ENCODE measurements at places on chromosomes 5 and 9. TPM values are rescaled to one million over a fixed set of nuclear protein-coding genes. Genes with fewer than 3 reads are reported as not detected.

- no peak for DNase-seq
- H3K36me3 ChIP-seq = no peaks in the 10 kb centered on the region
- H3K4me3 ChIP-seq = no peak overlapping the region
- no peak overlapping the region for H3K27ac ChIP-seq
- H3K27me3 ChIP-seq = no peaks in the 10 kb centered on the region
Observed at GRCh38 chr5:24161559-24161958, 483.2 kb downstream of the CDH10 start.

- no peaks in the 10 kb centered on the region for H3K27me3 ChIP-seq
- H3K27ac ChIP-seq = no peak overlapping the region
- no peak for DNase-seq
Observed at GRCh38 chr5:108266242-108266641, 115.7 kb downstream of the FBXL17 start.

DNA sequence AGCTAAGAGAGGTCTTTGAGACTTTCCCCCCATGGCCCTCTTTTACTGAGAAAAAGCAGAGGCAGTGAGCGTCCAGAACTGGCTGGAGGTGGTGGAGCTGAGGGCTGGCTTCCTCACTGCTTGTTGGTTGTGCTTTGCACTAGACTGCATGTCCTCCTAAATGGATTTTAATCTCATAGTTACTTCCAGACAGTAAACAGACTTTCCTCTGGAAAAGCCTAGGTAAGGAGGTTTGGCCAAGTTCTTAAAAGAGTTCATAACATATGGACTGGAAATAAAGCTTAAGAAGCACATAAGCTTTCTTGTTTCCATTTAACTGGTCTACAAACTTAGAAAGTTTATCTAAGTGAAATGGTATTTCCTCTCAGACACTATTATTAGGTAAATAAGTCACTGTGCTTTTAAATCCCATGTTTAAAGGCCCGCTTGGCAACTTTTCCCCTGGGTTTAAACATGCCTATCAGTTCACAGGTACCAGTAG, 2.0 kb downstream of the ASPN start:
- no peak for DNase-seq
- no peak overlapping the region for H3K27ac ChIP-seq
- no peaks in the 10 kb centered on the region for H3K36me3 ChIP-seq

GRCh38 chr9:76433836-76434235, 25.1 kb upstream of the GCNT1 start:
- H3K4me1 ChIP-seq = no peaks in the 10 kb centered on the region
- H3K27me3 ChIP-seq = no peaks in the 10 kb centered on the region
- H3K36me3 ChIP-seq = no peaks in the 10 kb centered on the region
- DNase-seq = no peak
- no peak overlapping the region for H3K27ac ChIP-seq

- no peaks in the 10 kb centered on the region for H3K36me3 ChIP-seq
- H3K4me3 ChIP-seq = no peak overlapping the region
- no peaks in the 10 kb centered on the region for H3K4me1 ChIP-seq
- H3K27me3 ChIP-seq = no peaks in the 10 kb centered on the region
Observed at GRCh38 chr5:10157085-10157669, 92.5 kb downstream of the ATPSCKMT start.

DNA sequence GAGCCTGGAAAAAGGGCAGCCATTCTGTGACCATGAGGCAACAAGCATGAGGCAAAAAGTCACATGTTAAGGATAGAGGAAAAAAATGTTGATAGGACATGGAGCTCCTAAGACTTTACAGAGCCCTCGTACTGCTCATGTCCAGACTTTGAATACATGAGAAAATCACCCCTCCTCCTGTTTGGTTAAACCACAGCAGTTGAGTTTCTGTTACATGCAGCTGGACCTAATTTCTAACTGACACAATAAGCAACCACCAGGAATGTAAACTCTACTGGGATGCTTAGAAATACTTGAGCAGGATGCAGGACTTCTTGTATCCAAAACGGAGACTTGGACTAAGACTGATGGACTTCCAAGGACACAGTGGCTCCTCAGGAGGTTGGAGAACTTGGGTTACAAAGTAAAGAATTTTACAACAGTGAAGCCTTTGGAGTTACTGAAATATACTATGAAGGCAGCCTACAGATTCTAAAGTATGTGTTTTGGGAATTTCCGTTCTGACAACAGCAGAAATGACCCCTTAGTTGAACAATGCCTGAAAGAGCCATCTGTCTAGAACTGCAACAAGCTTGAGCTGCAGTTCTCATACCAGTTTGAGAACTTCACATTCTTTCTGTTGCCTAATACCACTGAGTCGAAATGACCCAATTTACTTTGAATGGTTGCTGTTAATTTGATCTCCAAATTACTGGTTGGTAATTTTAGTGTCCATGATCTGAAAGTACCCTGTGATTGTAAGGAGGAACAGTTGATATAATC, 268.9 kb downstream of the PIK3R1 start:
- no peak overlapping the region for H3K27ac ChIP-seq
- no peak for DNase-seq
- H3K27me3 ChIP-seq = no peaks in the 10 kb centered on the region
- H3K4me3 ChIP-seq = no peak overlapping the region
- H3K36me3 ChIP-seq = no peaks in the 10 kb centered on the region

DNA sequence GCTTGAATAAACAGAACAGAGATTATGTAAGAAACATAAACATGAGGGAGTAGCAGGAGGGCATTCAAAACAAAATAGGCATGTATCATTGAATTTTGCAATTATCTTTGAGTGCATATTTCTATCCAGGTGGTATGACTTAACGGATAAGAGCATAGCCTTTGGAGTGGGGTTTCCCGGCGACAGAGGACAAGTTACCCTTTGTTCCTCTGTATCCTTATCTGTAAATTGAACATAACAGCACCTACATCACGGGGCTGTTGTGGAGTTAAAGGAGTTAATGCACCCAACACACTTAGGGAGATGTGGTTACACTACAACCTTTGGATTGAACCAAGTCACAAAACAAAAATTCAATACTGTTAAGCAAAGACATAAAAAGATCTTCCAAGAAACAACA, 314.6 kb upstream of the KIF2A start:
- no peak overlapping the region for H3K27ac ChIP-seq
- H3K36me3 ChIP-seq = no peaks in the 10 kb centered on the region
- no peak overlapping the region for H3K4me3 ChIP-seq
- no peaks in the 10 kb centered on the region for H3K4me1 ChIP-seq
- no peaks in the 10 kb centered on the region for H3K27me3 ChIP-seq

DNA sequence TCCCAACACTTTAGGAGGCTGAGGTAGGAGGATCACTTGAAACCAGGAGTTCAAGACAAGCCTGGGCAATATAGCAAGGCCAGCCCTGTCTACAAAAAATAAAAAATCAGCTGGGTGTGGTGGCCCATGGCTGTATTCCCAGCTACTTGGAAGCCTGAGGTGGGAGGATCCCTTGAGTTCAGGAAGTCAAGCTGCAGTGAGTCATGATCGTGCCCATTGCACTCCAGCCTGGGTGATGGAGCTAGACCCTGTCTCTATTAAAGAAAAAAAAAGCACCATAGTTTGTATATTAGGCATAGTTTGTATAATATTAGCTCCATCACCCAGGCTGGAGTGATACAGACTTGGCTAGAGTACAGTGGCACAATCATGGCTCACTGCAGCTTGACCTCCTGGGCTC, 9.6 kb upstream of the NME5 start:
- H3K36me3 ChIP-seq = no peaks in the 10 kb centered on the region
- H3K27me3 ChIP-seq = no peaks in the 10 kb centered on the region
- no peak overlapping the region for H3K27ac ChIP-seq
- no peak overlapping the region for H3K4me3 ChIP-seq

NUTM2G gene
- not detected for total RNA-seq

PCDHGB3 gene
- 0.11 TPM for total RNA-seq

SMIM33 gene
- 0.08 TPM for total RNA-seq

SPINK5 gene
- not detected for total RNA-seq

YIPF5 gene
- total RNA-seq = 64.8 TPM
